GDM1 (cell line): ENCODE measurements at places on chromosomes 16 and 17.

DNA sequence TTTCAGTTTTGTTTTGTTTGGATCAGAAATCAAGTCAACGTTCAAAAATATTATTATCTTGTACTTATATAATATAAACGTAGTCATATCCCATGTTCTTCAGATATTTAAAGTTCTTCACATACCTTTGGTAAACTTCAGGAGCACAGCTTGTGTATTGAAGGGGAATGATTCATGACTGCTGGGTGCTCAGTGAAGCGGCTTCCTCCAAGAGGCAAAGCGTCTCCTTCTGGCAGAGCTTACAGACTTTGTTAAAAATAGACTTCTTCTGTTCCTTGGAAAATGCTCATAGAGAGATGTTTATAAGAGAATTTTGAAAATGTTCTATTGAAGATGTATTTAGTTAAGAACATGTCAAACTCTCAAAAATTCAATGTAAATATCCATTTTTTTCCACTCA lies 155.6 kb upstream of the CNTNAP4 start:
- no peak for DNase-seq

GRCh38 chr16:88662222-88662842 lies 559 bp downstream of the MVD start:
- DNase-seq, result no peak

DNA sequence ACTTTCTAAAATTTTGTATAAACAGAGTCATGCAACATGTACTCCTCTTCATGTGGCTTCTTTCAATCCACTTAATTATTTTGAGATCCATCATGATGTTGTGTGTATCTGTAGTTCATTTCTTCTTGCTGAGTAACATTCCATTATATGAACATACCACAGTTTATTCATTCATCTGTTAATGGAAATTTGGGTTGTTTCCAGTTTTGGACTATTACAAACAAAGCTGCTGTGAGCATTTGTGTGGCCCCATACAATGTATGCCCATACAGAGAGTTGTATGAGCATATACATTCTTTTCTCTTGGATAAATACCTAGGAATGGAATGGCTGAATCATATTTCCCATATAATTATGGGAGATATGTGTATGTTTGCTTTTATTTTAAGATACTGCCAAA lies 85.6 kb downstream of the CLEC16A start:
- no peak for DNase-seq

DNA sequence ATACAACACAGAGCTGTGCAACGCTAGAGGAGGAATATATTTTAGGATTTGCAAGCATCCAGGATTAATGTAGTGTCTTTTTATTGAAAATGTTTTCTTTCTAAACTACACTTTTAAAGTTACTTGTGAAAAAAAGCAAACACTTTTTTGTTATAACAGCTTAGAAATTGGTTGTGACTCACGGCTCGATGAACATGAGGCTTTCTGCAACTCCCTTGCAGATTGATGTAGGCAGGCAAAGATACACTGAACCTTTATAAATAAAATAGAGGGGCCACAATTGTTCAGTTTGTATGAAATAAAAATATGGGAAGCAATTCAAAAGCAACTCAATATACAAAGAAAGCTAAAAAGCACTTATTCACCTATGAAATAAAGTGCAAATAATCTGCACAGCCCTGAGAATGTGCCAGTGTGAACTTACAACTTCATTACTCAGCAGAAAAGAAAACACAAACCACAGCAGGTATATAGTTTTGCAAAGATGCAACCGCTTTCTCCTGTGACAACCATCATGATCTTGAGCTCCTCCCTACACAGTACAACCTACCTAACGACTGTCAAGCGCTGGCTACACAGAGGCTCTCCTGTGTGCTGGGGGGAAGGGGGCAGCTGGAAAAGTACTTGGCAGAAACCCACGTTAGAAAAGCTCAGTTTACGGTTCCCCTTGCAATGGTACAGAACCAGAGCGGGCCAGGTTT lies 948 bp downstream of the LUC7L start:
- no peak for DNase-seq

DNA sequence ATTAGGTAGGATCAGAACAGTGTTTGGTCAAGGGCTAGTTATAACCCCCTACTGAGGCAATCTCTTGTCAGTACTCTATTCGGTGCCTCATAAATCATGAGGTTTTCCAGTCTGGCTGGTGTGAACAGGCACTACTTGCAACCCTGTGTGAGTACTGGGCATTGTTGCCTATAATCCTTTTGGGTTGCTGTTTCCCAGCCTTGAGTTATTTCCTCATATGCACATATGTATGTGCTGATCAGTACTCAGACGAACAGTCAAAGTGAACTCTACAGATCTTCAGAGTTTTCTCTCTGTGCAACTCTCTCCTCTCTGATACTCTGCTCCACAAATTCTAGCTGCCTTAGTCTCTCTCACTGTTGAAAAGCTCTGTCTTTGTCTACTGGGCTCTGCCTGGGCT lies 164.3 kb downstream of the CDK5R1 start:
- DNase-seq, result no peak

- no peak for DNase-seq
Measured at GRCh38 chr16:9469512-9469911, 378.1 kb downstream of the HAPSTR1 start.

- no peak for DNase-seq
Measured at GRCh38 chr16:78583441-78583840, 484.0 kb downstream of the WWOX start.

DNA sequence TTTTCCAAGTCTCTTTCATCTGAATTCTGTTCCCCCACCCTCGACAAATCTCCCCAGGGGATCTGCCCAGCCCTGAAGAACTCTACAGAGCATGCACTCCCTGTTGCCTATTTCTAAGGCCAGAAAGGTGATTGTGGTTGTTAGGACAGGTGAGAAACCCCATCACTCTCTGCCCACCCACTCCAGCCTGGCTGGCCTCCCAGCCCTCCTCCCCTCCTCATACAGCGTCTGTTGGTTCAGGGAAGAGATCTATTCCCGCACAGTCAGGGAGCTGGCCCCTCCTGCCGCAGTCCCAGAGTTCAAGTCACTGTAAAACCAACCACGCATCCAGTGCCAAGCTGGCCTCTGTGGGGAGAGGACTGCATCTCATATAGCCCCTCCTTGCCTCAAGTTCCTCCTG lies 98.7 kb downstream of the KCNJ12 start:
- DNase-seq, result no peak

- no peak for DNase-seq
Measured at GRCh38 chr17:76079956-76080767, 1.2 kb downstream of the ZACN start.

DNA sequence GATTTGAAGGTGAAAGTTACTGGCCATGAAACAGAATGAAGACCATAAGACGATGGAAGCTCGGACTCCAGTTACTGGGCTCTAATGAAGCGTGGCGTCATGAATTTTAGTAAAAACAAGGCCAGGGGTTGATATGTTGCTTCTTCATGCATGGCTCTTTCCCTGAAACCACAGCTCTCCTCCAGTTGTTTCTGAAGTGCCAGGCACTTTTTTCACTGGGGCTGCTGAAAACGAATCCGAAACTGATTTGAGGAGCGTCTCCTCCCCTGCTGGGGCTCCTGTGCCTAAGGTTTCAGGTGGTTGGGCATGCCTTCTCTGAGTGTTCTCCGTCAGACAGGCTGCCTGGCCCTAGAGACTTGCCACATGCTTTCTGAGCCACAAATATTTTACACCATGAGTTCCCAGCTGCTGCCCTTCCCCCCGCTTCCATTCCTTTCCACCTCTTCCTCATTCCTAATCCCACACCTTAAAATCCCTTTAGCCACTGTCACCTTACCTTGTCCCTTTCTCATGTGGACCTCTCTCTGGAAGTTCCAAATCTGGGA lies 3.7 kb upstream of the MYL4 start:
- no peak for DNase-seq

DNA sequence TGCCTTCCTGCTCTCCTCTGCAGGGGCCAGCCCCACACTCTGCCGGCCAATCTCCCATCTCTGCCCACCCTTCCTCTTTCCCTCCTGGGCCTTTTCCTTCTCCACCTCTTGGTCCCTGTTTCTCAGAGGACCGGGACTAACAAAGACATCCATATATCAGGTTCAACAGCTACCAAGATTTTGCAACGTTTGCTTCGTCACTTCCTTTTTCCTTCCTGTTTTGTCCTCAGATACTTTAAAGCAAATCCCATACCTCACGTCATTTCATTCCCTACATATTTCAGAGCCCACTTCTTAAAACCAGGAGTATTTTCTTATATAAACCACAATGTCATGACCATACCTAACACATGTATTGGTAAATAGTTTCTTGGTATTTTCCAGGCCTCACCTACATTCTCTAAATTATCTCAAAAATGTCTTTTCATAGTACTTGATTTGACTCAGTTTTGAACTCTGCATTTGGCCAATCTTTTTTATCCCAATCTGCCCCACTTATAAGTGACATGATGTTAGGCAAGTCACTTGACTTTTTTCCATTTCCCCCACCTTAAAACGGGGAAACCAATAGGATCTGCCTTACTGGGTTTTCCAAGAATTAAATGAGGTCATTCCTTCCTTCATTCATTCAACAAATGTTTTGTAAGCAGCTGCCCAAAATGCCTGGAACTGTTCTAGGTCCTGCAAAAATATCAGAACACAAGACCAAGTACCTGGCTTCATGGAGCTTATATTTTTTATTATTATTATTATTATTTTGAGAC lies 7.2 kb upstream of the USP10 start:
- DNase-seq, result no peak

GRCh38 chr16:3472878-3473595 lies 22.3 kb downstream of the C16orf90 start:
- no peak for DNase-seq

DNA sequence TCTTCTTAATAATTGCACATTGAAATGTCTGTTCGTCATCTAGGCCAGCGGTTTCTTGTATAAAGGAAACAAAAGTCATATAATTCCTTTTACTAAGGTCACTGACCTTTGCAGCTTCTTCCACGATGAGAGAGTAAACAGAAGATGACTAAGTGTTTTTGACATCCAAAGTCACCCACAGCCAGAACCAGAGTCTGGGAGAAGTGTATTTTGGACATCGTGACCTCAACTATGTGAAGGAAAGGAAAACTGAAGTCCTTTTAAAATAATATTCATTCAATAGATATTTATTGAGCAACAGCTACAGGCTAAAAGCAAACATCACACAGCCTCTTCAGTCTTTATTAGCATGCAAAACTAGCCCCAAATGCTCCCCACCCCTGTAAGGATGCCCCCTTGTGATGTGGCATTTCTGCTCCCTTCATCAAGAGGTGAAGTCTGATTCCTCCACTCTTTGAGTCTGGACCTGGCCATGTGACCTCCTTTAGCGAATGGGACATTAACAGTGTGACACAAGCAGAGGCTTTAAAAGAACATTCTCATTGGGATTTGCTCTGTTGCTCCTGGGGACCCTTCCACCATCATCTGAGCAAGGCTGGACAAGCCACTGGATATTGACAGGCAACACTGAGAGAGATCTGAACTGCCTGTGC lies 8.1 kb upstream of the PMP22 start:
- no peak for DNase-seq

GRCh38 chr17:72385475-72385874 lies 264.7 kb downstream of the SOX9 start:
- no peak for DNase-seq

DNA sequence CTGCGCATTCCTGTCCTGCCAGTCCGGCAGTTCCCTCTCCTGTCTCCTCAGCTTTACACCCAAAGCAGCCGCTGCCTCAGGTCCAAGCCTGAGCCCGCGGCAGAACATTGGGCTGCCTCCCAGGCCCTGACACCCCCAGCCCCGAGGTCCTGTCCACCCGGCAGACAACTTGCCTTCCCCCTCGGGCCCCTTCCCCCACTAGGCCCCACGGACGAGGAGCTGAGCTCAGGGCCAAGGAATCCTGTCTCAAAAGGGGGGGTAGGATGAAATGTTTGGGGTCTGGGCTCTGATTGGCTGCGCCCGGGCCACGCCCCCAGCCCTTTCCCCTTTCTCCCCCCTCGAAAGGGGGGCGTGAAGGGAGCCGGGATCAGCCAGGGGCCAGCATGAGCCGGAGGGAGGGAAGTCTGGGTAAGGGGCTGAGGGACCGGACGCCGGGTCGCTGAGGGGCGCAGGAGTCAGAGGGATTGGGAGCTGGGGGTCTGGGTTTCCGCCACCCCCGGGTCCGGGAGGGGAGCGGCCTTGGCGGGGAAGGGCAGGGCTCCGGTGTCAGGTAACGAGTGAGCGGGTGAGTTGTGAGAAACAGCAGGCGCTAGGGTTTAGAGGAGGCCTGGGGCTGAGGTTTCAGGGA lies at the start of gene CTF1:
CTF1 (plus strand) TSS at position 354 of the 628 bp plus-strand sequence; CDS start at position 384, 30 bp downstream.
- no peak for DNase-seq

GRCh38 chr16:15533386-15533785 lies 99.0 kb downstream of the BMERB1 start:
- no peak for DNase-seq

GRCh38 chr17:14737984-14738651 lies 437.2 kb downstream of the HS3ST3B1 start:
- DNase-seq, result no peak

- no peak for DNase-seq
Measured at GRCh38 chr17:20234276-20234675, 225.1 kb downstream of the SPECC1 start.

GRCh38 chr17:5000237-5000639 lies 2.5 kb downstream of the KIF1C start:
- DNase-seq, result no peak

GRCh38 chr16:54194334-54194743 lies 92.2 kb downstream of the IRX3 start:
- DNase-seq, result no peak

DNA sequence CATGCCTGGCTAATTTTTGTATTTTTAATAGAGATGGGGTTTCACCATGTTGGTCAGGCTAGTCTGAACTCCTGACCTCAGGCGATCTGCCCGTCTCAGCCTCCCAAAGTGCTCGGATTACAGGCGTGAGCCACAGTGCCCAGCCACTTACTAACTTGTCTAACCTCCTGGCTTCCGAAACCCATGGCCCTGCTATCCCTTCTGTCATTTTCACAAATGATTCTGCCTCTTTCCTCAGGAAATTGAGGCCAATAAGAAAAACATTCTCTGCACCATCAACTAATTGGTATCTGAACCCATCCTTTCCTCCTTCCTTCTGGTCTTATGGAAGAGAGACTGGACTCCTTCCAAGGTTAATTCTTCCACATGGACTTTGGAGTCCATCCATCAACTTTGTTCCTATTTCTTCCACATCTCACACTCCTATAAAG lies 27.9 kb upstream of the TNRC6A start:
- DNase-seq, result no peak

DNA sequence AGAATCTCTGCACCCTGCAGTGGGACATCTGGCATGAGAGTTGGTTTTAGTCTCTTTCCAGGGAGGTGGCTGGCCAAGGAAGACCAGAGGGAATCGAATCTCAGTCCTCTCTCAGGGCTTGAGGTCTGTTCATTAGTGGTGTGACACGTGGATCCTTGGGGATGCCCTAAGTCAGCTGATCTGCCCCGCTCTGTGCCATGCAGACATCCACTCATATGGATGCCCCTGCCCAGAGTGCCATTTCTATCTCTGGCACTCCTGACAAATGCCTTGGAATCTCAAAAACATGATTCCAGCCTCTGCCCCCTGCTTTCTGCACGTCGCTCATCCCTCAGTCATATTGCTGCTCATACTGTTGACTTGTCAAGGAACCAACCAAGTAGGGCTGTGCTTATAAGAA lies 38.8 kb downstream of the WSCD1 start:
- no peak for DNase-seq
